ENCODE measurements at places on chromosomes 7 and 10.

DNA sequence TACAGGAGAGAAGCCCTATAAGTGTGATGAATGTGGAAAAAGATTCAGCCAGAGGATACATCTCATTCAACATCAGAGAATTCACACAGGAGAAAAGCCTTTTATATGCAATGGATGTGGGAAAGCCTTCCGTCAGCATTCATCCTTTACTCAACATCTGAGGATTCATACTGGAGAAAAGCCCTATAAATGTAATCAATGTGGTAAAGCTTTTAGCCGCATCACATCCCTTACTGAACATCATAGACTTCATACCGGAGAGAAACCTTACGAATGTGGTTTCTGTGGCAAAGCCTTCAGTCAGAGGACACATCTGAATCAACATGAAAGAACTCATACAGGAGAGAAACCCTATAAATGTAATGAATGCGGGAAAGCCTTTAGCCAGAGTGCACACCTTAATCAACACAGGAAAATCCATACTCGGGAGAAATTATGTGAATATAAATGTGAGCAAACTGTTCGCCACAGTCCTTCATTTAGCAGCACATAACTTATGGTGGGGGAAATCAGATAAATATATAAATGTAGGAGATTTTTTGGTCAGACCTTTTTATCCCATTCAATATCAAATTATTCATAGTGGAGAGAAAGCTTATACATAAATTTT lies 12.1 kb upstream of the MRPS17 start:
- DNase-seq = no peak

DNA sequence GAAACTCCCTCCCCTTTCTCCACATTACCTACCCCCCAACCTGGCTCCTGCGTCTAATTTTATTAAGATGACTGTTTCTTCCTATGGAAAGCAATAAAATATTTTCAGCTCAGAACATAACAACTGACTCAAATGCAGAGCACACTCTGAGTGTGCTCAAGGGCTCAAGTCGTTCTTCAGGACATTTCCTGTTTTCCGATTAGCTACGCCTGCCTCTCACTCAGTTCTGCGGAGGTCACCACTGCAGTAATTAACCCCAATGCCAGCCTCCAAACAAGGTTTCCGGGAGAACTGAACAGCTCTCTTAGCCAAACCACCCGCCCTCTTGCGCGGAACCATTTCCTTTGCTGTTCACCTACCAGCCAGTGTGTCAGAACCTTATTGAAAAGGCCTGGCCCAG lies 19.3 kb downstream of the MYOF start:
- DNase-seq = no peak

DNA sequence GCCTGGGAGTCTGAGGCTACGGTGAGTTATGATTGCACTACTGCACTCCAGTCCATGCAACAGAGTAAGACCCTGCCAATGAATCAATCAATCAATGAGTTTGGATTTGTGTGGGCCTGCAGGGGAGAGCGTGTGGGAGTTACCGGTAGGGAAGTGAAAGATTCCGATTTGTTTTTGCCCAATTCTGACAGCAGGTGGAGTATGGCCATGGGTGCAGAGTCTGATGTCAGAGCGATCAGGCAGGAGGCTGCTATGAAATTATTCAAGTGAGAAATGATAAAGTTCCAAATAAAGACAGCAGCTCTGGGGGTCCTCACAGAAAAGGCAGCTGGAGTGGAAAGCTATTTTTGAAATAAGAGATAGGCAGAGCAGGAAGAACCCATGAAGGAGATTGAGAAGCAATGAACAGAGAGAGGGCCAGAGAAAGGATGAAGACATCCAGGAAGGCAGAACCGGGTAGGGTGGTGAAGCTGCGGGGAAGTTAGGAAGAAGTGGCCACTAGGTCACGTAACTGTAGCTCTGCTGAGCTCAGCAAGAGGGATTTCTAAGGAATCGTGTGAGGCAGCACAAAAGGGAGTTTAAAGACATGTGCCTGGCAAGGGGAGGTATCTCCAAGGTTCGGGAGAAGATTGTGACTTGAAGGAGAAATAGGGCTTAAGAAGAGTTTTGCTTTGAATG lies 93.7 kb upstream of the NMT2 start:
- no peak for DNase-seq

- no peak for DNase-seq
These were observed 134.0 kb upstream of the SEMA3D start for GRCh38 chr7:85320699-85321476.

DNA sequence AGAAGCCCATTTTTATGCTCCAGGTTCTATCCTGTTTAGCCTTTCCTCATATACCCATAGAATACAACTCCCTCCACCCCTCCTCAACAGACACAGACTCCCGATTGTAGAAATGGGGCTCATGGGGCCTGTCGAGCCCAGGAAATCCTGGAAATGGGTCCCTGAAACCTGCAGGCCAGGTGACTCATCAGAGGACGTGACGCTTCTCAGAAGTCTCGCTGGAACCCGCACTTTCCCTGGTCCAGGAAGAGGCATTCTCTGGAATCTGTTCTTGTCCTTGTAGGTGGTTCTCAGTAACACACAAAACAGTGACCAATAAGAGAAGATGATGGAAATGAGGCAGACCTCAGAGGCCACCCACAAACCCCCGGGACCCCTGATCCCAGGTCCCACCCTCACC lies 244.8 kb upstream of the PPP2R2D start:
- DNase-seq = no peak

GRCh38 chr10:128573281-128573845 lies 447.1 kb upstream of the MKI67 start:
- DNase-seq = no peak

- no peak for DNase-seq
These were observed 42.4 kb upstream of the HGF start for GRCh38 chr7:81811956-81812865.

DNA sequence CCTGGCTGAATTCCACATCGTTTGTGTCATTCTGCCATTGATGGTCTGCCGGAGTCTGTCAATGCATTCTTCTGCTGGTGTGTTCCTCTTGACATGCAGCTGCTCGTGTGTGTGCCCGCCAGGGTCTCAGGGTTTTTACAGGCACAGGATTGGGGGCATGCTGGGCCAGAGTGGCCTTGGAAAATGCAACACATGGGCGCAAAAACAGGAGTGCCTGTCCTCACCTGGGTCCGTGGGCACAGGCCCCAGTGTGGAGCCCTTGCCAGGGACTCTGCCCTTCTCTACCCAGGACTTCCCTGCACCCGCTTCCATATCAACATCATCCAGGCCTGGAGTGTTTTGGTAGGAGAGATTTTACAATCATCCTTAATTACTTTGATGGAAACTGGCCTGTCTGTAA lies 340.7 kb downstream of the KIF20B start:
- no peak for DNase-seq

- DNase-seq = no peak
These were observed 333.1 kb downstream of the CXCL12 start for GRCh38 chr10:44051584-44052385.

DNA sequence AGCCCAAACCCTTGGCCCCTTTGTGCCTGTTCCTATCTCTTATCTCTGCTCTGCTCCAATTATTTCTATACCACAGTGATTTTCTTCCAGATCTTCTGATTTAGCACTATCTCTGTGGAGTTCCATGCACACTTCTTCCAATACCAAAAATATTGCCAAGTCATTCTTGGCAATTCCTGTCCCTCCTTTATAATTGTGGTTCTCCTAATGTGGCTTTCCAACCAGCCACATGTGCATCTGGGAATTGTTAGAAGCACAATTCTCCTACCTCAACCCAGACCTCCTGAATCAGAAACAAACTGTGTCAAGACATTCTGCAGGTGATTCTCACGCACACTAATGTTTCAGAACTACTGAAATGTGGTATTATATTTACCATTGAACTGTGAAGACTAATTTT lies 447.8 kb upstream of the IGFBP3 start:
- no peak for DNase-seq

GRCh38 chr7:39721345-39721744 lies 98.0 kb downstream of the RALA start:
- no peak for DNase-seq

- no peak for DNase-seq
These were observed 12.6 kb downstream of the TOMM7 start for GRCh38 chr7:22809902-22810642.

DNA sequence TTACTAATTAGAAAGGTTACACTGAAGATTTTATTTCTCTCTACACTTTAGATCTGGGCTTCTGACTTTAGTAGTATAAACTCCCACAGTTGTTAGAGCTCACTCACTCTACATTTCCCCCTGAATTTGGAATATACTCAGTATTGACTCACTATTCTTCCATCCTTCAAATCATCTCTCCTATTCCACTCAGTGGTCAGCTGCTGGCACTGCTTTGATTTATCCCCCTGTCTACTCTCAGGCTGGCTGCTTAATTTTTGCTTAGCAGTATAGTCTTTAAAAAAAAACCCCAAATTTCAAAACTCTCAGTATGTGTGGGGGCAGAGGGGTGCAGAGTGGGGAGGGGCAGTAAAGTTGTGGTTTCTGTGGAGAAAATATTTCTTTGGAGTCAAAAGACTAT lies 68.9 kb downstream of the CDK6 start:
- DNase-seq = no peak

GRCh38 chr7:122803323-122803722 lies 82.9 kb downstream of the CADPS2 start:
- DNase-seq = no peak

GRCh38 chr10:88659725-88660597 lies 4.3 kb upstream of the LIPF start:
- DNase-seq = no peak

- no peak for DNase-seq
These were observed 53.5 kb downstream of the DNAJC12 start for GRCh38 chr10:67784474-67784873.

- DNase-seq = no peak
These were observed 22.0 kb upstream of the GSAP start for GRCh38 chr7:77438131-77438530.

- no peak for DNase-seq
These were observed 50.0 kb upstream of the KMT2E start for GRCh38 chr7:104963991-104964385.

DNA sequence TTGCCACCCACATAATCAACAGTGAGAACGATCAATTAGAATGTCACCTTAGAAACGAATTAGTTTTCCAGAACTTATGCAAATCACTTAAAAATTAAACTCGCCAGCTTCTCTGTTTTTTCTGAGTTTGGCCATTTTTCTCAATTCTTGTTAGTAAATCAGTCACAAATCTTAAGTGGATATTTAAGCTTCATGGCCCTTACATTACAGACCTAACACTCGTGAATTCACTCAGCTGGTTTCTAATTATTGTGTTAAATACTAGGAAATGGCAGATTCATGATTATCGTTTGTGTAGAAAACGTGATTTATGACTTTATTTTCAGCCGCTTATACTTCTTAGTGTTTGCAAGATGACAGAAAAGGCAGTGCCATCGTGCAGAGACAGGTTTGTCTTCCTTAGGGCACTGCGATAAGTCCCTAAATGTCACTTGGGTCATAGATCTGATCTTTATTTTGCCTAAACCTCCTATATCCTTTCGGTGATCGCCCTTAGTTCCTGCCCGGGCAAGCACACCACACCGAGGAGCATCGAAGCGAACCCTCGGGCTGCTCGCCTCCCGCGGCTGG lies 587 bp upstream of the CELF2 start:
- no peak for DNase-seq

GRCh38 chr7:10521306-10521705 lies 452.4 kb upstream of the PHF14 start:
- no peak for DNase-seq

DNA sequence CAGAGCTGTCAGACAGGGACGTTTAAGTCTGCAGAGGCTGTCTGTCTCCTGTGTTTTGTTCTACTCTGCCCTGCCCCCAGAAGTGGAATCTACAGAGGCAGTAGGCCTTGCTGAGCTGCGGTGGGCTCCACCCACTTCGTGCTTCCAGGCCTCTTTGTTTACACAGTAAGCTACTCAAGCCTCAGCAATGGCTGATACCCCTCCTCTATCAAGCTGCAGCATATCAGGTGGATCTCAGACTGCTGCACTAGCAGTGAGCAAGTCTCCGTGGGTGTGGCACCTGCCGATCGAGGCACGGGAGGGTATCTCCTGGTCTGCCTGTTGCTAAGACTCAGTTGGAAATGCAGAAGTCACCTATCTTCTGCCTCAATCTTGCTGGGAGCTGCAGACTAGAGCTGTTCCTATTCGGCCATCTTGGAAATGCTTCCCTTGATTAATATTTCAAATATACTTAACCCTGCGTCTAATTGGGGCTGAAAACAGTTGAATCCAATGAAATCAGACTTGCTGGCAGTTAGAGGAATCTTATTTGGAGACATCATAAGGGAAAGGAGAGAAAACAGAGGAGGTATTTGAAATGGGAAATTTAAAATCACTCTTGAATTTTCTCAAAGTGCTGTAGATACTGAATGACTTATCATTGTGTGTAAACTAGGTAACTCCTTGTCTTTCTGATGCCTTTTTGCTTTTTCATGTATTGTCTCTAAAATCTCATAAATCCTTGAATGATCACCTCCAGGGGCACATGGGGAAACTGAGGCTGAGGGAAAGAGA lies 13.8 kb upstream of the CYP3A5 start:
- DNase-seq = peak; percentile 38

GRCh38 chr7:38102507-38102906 lies 75.5 kb upstream of the STARD3NL start:
- DNase-seq = no peak

- DNase-seq = no peak
These were observed 139.4 kb downstream of the TNS3 start for GRCh38 chr7:47442605-47442865.

GRCh38 chr10:80275135-80275498 lies 14.3 kb downstream of the MAT1A start:
- no peak for DNase-seq

- DNase-seq = no peak
These were observed 7.4 kb downstream of the ZNF488 start for GRCh38 chr10:47376522-47377220.

DNA sequence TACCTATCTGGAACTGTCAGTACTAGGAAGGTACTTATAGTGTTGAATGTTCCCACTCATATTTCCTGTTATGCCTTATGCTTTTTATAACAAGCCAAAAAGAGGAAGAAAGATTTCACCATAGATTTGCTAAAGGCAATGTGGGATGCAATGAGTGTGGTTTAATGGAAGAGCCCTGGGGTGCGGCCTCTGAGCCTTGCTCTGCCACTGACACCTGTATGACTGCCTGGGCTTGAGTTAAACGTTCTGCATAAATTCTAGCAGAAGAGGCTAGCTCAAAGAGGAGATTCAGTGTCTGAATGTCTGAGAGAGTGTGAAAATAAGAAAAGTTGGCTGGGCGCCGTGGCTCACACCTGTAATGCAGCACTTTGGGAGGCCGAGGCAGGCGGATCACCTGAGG lies 143.8 kb downstream of the TPST1 start:
- no peak for DNase-seq

DNA sequence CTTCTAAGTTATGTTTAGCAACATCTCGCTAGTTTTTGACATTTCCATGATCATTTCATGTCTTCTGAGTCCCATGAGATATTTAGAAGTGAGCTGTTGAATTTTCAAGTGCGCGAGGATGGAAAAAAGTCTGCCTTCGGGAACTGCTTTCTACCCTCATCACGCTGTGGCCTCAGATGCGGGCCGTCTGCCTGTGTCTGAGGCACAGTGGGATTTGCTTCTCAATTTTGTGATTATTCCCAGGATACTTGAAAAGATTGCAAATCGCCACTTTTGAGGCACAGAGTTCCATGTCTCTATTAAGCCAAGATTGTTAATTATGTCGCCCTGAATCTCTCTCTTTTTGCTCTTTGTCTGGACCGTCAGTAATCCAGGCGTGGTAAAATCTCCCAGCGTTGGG lies 30.8 kb upstream of the NKX6-2 start:
- DNase-seq = no peak
